ENCODE measurements at places on chromosomes 1 and 21. TPM values are rescaled to one million over a fixed set of nuclear protein-coding genes. Genes with fewer than 3 reads are reported as not detected.

Gene ST6GALNAC3
- 0.85 TPM for total RNA-seq

Gene KIAA0040
- 0.19 TPM for total RNA-seq

Gene ZBTB7B
- total RNA-seq, result 16.9 TPM

Gene ELK4
- 8.6 TPM for total RNA-seq

Gene CAMK1G
- total RNA-seq, result 0.77 TPM

Gene GCSAML
- total RNA-seq, result not detected

Gene DISC1
- 6.2 TPM for total RNA-seq

Gene TCEANC2
- total RNA-seq, result 3.1 TPM

Gene JTB
- total RNA-seq, result 183 TPM

Gene HTR6
- not detected for total RNA-seq

Gene HCRTR1
- not detected for total RNA-seq

Gene PDPN
- total RNA-seq, result 0.77 TPM

Gene FCGR2B
- total RNA-seq, result not detected

Gene S100A3
- total RNA-seq, result 2.8 TPM

Gene LIN28A
- total RNA-seq, result not detected

Gene PTGFRN
- total RNA-seq, result 74.1 TPM

Gene FALEC
- total RNA-seq, result not detected

Gene ZNF684
- total RNA-seq, result 3.9 TPM

Gene CDC42SE1
- total RNA-seq, result 46.2 TPM

Gene SRGAP2
- total RNA-seq, result 35.7 TPM

Gene SLAMF9
- 0.28 TPM for total RNA-seq

Gene AKNAD1
- 0.38 TPM for total RNA-seq

Gene LORICRIN
- not detected for total RNA-seq

Gene ERG
- total RNA-seq, result 0.56 TPM

Gene B3GALT5
- under 0.01 TPM for total RNA-seq

Gene NASP
- 22.6 TPM for total RNA-seq

Gene C4BPA
- not detected for total RNA-seq

Gene MAN1A2
- 50.4 TPM for total RNA-seq

Gene FCAMR
- total RNA-seq, result not detected

Gene CELA3A
- total RNA-seq, result not detected

Gene OR2AK2
- total RNA-seq, result not detected

Gene LAD1
- under 0.01 TPM for total RNA-seq

Gene CSRP1
- total RNA-seq, result 317 TPM

Gene TIAM1
- 10.4 TPM for total RNA-seq

Gene LEPROT
- 37.4 TPM for total RNA-seq

Gene ARTN
- not detected for total RNA-seq

Gene LCE1C
- total RNA-seq, result not detected

Gene ZSCAN20
- 12.7 TPM for total RNA-seq

Gene C1orf226
- total RNA-seq, result 0.56 TPM

Gene DPT
- not detected for total RNA-seq

Gene GUCA2B
- not detected for total RNA-seq

Gene LRRC38
- total RNA-seq, result 0.28 TPM

Gene GJC2
- 2.7 TPM for total RNA-seq

Gene UBE2U
- not detected for total RNA-seq
